ENCODE measurements at places on chromosomes 16 and 17. TPM values are rescaled to one million over a fixed set of nuclear protein-coding genes. Genes with fewer than 3 reads are reported as not detected.

DHRS7C gene
- total RNA-seq, result not detected

KCNG4 gene
- total RNA-seq, result not detected

SEZ6 gene
- total RNA-seq, result not detected

C17orf113 gene
- total RNA-seq, result 0.64 TPM

GAST gene
- 0.90 TPM for total RNA-seq

Measured in bronchial epithelial cell (primary cell).